ENCODE measurements at places on chromosomes 2 and 18.
A peak's percentile ranks its signal among the peaks of the same experiment; 100 is the strongest.

GRCh38 chr18:34358923-34359322 is 134.2 kb upstream of the NOL4 start:
- DNase-seq, result no peak

DNA sequence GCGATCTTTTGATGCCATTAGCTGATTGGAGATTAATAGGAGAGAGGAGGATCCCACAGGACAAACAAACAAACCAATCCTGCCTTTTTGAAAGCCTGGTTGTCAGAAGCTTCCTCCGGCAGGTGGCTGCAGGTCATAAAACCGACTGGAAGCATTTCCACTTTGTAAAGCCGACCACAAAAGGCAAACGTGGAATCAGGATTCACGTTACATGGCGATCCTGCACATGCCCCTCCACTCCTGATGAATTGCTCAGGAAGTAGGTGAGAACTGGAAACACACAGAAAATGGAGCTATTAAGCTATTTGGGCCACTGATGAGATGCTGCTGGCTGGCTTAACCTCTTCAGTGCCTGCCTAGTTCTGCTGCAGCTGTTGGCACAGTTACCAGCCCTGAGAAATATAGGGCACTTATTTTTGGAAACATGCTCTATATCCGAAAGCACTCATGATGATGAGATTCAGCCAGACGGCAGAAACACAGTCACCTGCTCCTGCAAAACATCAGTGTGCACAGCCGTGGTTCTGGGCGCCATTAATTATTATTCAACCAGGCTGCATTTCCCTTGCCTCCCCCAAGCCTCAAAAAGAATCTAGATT is 110.3 kb upstream of the ST6GAL2 start:
- DNase-seq, result no peak

- DNase-seq, result peak; percentile 46
These were observed 165.0 kb downstream of the LNPK start for GRCh38 chr2:175837046-175837445.

DNA sequence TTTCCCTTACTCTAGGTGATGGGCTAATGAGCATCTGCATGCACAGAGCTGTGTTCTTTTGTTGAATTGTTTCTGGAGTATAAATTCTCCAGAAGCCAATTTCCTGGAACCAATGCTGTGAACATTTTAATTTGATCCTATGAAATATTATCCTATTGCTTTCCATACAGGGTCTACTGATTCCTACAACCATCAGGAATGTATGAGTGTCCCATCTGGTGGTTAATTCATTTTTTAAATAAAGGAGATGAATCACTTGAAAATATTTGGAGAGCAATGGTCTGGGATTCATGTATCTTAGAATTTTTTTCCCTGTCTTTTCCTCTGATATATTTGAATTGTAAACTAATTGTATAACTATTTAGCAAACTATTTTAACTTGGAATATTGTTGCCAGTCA is 14.0 kb downstream of the KIF5C start:
- no peak for DNase-seq

DNA sequence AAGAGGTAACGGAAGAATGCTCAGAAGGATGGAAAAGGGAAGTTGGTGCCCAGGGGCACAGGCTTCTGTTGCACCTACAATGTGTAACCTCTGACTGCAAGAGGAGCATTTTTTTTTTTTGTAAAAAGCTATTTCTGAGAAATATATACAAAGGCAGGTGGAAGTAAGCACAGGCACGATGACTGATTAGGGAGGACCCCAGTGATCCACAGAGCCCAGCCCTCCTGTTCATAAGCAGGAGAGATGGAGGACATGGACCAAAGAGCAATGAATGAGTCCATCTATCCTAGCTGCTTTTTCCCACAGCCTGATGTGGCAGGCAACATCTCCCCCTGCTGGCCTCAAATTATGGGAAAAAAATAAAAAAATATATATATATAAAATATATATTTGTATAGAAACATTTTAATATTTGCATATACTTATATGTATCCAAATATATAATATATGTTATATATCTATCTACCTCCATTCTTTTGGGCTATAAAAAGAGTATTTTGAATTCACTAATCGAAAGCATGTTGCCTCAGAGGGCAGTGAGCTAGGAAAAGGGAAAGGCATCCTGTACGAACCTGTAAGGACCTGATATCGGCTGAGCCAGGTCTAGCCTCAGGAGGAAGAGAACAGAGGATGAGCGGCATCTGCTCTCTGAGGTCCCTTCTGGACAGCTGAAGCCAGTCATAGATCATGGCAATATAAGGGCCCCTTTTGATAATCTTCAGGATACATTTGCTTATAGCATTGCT is 166.0 kb upstream of the STK17B start:
- no peak for DNase-seq

DNA sequence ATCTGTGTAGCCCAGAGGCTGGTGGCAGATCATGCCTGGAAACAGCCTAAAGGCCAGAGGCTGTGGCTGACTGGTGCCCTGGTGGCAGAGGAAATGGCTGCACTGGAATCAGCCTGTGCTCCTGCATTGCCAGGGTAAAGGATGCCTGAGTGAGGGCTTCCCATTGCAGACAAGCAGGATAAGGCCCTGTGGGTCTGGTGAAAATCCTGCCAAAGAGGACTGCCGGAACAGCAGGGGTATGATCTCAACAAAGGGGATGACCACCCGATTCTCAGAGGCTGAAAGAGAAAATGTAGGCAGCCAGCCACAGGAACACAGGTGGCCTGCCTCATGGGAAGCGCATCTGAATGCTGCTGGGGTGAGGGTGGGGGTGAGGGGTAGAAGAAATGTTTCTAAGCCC is 48.2 kb downstream of the FBXO48 start:
- no peak for DNase-seq

- no peak for DNase-seq
These were observed 30.9 kb downstream of the FAP start for GRCh38 chr2:162212366-162212765.

GRCh38 chr2:15112216-15112615 is 448.9 kb downstream of the NBAS start:
- peak; percentile 23 for DNase-seq

GRCh38 chr2:171225302-171225980 is 64.7 kb upstream of the TLK1 start:
- DNase-seq, result peak; percentile 91

- no peak for DNase-seq
These were observed 8.5 kb downstream of the ATP6V1B1 start for GRCh38 chr2:70944111-70944690.

DNA sequence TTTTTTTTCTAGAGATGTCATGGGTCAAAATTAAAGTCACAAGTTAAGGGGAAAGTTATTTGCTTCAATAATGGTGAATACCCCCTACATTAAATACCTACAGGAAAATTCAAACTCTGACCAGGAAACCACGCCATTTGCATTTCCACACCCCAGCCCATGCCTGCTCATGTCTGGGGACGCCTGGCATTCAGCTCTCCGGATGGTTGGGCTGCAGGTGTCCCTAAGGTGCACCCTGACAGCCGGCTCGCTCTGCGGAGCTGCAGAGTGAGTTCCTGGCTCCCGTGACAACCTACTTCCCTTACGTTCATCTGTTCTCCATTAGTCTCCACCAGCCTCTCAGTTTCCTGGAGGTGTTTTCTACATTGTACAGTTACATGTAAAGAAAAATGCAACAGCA is 122.7 kb upstream of the RIOK3 start:
- DNase-seq, result no peak

GRCh38 chr2:239057533-239057932 is 209.6 kb downstream of the TWIST2 start:
- no peak for DNase-seq

GRCh38 chr2:192585418-192585817 is 390.7 kb upstream of the TMEFF2 start:
- peak; percentile 28 for DNase-seq

GRCh38 chr18:38690626-38691025 is 1125.0 kb upstream of the CELF4 start:
- DNase-seq, result no peak

- peak; percentile 7 for DNase-seq
These were observed 14.0 kb downstream of the TMEM127 start for GRCh38 chr2:96251721-96252292.

- no peak for DNase-seq
These were observed 215.3 kb downstream of the TTC32 start for GRCh38 chr2:19686439-19686838.

- DNase-seq, result no peak
These were observed 6.1 kb downstream of the FAM124B start for GRCh38 chr2:224395620-224396390.

DNA sequence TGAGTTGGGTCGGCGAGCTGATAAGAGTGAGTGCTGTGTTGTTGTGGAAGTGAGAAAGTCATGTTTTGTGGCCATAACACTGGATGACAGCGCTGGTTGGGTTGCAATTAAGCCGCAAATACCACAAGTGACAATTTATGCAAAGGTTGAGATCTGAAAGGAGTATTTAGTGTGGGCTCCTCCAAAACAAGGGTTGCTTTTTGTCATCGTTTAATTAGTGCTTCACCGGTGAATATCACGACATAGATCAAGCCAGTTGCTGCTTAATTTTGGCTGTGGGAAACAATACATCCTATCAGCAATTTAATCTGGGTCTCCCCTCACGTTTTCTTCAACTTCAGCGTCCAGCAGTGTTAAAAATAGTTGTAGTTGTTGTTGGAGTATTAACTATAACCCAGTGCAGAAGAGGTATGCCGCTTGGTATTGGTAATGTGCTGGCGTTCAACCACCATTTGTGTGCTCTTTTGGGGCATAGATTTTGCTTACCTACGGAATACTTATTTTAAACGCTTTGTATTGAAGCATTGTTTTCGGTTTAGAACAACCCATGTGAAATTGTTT is 662 bp downstream of the ACVR2A start:
- DNase-seq, result peak; percentile 42

- no peak for DNase-seq
These were observed 67.0 kb downstream of the CACNB4 start for GRCh38 chr2:152031747-152032306.
